ENCODE measurements at places on chromosomes 1 and 21.

- no peaks in the 10 kb centered on the region for H3K36me3 ChIP-seq
- H3K4me1 ChIP-seq, result peaks cover 85% of the 10 kb centered on the region
- H3K27me3 ChIP-seq, result peaks cover 15% of the 10 kb centered on the region
- H3K4me3 ChIP-seq, result peak overlapping the region; percentile 3
- no peak for DNase-seq
These were observed 55.6 kb downstream of the GALNT2 start for GRCh38 chr1:230122366-230123279.

- no peak overlapping the region for H3K27ac ChIP-seq
- peak; percentile 17 for DNase-seq
- H3K4me3 ChIP-seq, result no peak overlapping the region
- H3K36me3 ChIP-seq, result no peaks in the 10 kb centered on the region
- peaks cover 1% of the 10 kb centered on the region for H3K27me3 ChIP-seq
These were observed 104.7 kb downstream of the CAMTA1 start for GRCh38 chr1:6889875-6890480.

DNA sequence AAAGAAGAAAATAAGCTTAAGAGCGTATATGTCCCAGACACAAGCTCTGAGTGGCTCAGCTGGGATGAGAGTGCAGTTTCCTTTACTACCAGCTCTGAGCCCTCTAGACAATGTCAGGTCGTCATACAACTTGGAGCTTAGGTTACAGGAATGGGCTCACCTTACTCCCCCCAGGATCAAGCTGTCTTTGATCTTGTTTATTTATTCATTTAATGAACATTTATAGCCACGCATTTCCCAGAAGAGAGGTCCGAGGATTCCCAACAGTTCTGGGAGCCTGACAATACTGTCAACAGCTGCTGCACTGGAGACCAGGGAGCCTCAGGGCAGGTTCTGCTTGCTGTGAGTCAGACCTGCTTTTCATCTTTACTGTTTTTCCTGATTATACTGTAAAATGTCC lies 378.9 kb downstream of the PLPP3 start:
- H3K27ac ChIP-seq, result no peak overlapping the region
- H3K27me3 ChIP-seq, result peaks cover 2% of the 10 kb centered on the region
- no peak overlapping the region for H3K4me3 ChIP-seq
- H3K36me3 ChIP-seq, result no peaks in the 10 kb centered on the region

DNA sequence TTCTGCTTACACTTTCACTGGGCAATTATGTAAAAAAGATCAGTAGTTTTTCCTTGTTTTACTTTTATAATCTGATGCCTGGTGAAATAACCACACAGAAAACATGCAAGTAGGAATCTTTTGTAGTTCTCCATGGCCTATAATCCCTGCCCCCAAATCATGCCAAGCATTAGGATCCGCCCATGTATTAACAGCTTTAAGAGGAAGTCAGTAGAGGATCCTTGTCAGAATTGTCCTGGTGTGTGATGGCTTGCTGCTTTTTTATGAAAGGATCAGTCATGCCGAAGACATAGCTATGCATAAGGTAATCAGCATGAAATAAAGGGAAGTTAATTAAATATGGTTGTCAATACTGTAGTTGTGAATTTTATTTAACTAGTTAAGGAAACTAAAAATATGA lies 20.0 kb downstream of the ADGRL2 start:
- no peak overlapping the region for H3K27ac ChIP-seq
- no peak overlapping the region for H3K4me3 ChIP-seq
- H3K36me3 ChIP-seq, result no peaks in the 10 kb centered on the region
- DNase-seq, result no peak
- no peaks in the 10 kb centered on the region for H3K4me1 ChIP-seq

- H3K27me3 ChIP-seq, result peaks cover 6% of the 10 kb centered on the region
- peaks cover 3% of the 10 kb centered on the region for H3K4me1 ChIP-seq
- H3K36me3 ChIP-seq, result no peaks in the 10 kb centered on the region
- no peak overlapping the region for H3K27ac ChIP-seq
- H3K4me3 ChIP-seq, result no peak overlapping the region
- DNase-seq, result no peak
These were observed 1.5 kb downstream of the MXRA8 start for GRCh38 chr1:1356796-1357401.

- no peaks in the 10 kb centered on the region for H3K36me3 ChIP-seq
- no peak overlapping the region for H3K27ac ChIP-seq
- no peak overlapping the region for H3K4me3 ChIP-seq
- DNase-seq, result no peak
- H3K4me1 ChIP-seq, result no peaks in the 10 kb centered on the region
These were observed 890 bp downstream of the GJC2 start for GRCh38 chr1:228150461-228151179.

- DNase-seq, result no peak
- H3K27ac ChIP-seq, result no peak overlapping the region
- no peak overlapping the region for H3K4me3 ChIP-seq
- no peaks in the 10 kb centered on the region for H3K36me3 ChIP-seq
- H3K4me1 ChIP-seq, result no peaks in the 10 kb centered on the region
These were observed 8.1 kb downstream of the SLC44A3 start for GRCh38 chr1:94828251-94828650.

DNA sequence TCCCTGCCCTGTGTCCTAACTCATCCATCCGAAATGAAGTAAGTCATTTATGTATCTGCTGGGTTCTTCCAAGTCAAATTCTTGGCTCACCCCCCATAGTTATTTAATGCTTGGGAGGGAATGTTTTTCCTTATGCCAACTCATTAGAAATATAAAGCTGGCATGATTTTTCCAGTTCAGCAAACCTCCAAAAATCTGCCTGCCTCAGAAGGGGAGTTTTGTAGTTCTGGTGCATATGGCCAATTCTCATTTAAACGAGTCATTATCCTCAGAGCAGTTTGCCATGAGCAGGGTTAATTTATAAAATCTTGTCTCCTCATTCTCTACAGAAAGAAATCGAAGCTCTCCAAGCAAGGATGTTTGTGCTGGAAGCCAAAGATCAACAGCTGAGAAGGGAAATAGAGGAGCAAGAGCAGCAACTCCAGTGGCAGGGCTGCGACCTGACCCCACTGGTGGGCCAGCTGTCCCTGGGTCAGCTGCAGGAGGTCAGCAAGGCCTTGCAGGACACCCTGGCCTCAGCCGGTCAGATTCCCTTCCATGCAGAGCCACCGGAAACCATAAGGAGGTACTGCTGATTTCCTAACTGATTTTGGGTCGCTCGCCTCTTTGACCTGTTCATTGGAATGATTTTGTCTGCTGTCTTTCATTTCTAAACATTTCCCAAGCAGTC lies 144.1 kb downstream of the DISC1 start:
- H3K27me3 ChIP-seq, result no peaks in the 10 kb centered on the region
- peaks cover 14% of the 10 kb centered on the region for H3K36me3 ChIP-seq
- H3K4me1 ChIP-seq, result no peaks in the 10 kb centered on the region
- no peak for DNase-seq

DNA sequence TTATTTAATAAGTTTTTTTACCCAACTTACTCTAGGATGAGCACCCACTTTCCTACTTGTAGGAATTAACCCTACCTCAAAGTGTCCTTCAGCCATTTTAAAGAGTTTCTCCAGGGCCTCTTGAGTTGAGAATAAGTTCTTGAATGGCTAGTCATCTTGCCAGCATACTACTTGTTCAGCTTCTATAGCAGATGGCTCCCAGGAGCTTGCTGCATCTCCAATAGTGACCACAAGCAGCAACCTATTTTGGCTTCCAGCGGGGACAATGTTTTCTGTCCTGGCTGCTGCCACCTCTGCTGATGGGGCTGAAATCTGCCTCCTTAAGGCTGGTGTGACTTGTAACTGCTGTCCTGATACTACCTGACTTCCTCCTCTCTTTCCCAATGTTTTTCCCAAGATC lies 20.8 kb upstream of the PIK3R3 start:
- no peaks in the 10 kb centered on the region for H3K36me3 ChIP-seq
- no peak for DNase-seq
- no peak overlapping the region for H3K27ac ChIP-seq
- no peaks in the 10 kb centered on the region for H3K27me3 ChIP-seq

DNA sequence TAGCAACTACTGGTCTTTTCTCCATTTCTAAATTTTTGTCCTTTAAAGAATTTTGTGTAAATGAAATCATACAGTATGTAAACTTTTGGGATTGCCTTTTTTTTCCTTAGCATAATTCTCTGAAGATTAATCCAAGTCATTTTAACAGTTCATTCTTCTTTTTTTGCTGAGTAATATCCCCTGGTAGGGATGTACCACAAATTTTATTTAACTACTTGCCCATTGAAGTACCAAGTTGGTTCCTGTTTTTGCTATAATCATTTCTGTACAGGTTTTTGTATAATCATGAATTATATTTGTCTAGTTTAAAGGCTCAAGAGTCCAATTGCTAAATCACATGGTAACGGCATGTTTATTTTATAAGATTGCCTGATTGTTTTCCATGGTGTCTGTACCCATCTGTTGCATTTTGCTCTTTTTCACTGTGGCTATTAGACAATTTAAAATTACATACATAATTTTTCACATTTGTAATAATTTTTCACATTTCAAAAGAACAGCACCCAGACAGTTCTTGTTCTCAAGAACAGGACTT lies 891.1 kb downstream of the USP25 start:
- H3K4me1 ChIP-seq, result no peaks in the 10 kb centered on the region
- H3K4me3 ChIP-seq, result no peak overlapping the region
- peaks cover 4% of the 10 kb centered on the region for H3K36me3 ChIP-seq
- H3K27ac ChIP-seq, result no peak overlapping the region
- H3K27me3 ChIP-seq, result no peaks in the 10 kb centered on the region

DNA sequence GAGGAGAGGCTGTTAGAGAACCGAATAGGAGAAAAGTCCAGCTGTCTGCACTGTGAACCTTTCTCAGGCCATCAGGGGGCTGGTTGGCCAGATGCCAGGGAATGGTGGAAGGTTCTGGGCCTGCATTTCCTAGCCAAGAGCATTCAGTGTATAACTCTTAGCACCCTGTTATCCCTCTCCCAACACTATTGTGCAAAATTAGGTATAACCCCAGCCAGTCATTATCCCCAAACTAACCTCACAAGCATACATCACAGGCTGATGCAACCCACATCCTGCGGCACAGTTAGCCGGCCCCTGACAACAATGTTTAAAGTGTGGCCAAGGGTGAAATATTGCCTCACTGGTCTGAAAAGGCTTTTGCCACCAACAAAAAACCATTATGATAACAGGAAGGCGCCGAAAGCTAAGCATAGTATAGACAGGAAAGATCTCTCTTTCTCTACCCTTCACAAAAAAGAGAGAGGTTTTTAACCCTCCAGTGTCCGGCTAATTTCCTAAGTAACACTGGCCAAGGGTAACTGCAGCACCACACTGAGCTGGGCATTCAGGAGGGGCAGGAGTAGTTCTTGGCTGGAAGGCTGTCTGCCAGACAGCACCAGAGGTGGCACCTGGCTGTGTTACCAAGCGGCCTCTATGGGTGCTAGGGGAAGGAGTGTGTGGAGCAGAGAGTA lies 77.3 kb upstream of the BCAR3 start:
- H3K27ac ChIP-seq, result peak overlapping the region; percentile 95
- peaks cover 70% of the 10 kb centered on the region for H3K4me1 ChIP-seq
- peaks cover 6% of the 10 kb centered on the region for H3K27me3 ChIP-seq
- peaks cover 4% of the 10 kb centered on the region for H3K36me3 ChIP-seq
- peak; percentile 87 for DNase-seq
- peak overlapping the region; percentile 60 for H3K4me3 ChIP-seq

GRCh38 chr1:18978706-18979105 lies 22.2 kb upstream of the IFFO2 start:
- DNase-seq, result no peak
- H3K4me1 ChIP-seq, result no peaks in the 10 kb centered on the region
- no peaks in the 10 kb centered on the region for H3K27me3 ChIP-seq
- no peak overlapping the region for H3K27ac ChIP-seq

DNA sequence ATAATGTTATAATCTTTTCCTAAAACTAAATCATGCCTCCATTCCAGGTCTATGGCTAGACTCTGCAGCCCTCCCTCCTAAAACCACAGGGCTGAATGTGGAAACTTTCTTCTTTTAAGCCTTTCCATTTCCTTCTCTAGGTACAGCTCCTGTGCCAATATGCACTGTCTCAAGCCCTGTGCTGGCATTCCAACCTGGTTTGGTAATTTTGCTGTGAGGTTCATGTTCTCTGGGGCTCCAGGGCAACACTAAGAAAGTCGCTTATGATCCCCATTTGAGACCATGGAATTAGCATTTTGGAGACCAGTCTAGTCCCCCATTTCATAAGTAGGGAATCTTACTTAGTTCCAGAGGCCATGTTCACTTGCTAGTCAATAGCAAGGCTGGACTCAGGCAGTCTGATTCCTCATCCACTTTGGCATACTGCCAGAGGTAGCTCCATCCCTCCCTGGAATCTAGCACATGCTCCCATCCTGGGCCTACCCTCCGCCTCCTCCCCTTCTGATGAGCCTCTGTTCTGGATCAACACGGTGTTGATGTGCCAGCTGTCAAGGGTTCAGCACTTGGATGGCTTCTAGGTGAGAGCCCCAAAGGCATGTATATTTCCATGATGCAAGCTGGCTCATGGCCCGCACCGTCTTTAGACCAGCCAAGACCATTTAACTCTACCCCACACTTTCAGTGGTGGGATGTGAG lies 36.5 kb downstream of the ZMYND12 start:
- H3K27ac ChIP-seq, result no peak overlapping the region
- no peaks in the 10 kb centered on the region for H3K36me3 ChIP-seq
- H3K27me3 ChIP-seq, result peaks cover 12% of the 10 kb centered on the region
- DNase-seq, result no peak
- H3K4me3 ChIP-seq, result no peak overlapping the region

DNA sequence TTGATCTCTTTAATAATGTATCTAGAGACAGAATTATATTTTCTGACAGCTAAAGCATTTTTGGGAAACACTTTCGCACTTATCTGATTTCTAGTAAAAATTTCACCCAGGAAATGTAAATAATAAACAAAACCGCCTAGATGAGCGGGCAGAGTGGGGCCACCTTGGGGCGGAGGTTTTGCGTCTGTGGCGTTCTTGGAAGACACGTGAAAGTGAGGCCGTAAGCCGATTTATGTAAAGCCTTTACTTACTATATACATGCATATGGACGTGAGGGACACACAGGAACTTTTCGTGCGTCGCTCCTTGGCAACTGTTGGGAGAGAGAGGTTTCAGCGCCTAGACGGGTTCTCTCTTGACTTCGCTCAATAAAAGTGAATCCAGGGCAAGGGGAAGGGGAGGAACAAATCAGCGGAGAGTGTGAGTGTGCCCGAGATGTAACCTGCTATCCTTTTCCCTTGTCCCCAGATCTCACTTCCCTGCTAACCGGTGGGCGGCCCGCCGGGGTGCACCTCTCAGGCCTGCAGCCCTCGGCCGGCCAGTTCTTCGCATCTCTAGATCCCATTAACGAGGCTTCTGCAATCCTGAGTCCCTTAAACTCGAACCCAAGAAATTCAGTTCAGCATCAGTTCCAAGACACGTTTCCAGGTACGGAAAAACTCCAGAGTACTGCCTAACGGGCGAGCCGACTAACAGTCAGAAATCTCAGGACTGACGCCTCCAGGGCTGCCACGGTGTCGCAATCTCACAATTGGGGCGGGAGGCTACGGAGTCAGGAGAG lies 1.7 kb downstream of the HLX start:
- peaks cover 25% of the 10 kb centered on the region for H3K27me3 ChIP-seq
- peak overlapping the region; percentile 77 for H3K4me3 ChIP-seq
- no peak for DNase-seq
- no peak overlapping the region for H3K27ac ChIP-seq
- H3K36me3 ChIP-seq, result no peaks in the 10 kb centered on the region
- H3K4me1 ChIP-seq, result peaks cover 39% of the 10 kb centered on the region
